Breast epithelium (tissue), 4 donors: ENCODE measurements at places on chromosomes 6 and 20. TPM values are rescaled to one million over a fixed set of nuclear protein-coding genes. Genes with fewer than 3 reads are reported as not detected.

GNRH2 gene
- not detected for total RNA-seq

DNA sequence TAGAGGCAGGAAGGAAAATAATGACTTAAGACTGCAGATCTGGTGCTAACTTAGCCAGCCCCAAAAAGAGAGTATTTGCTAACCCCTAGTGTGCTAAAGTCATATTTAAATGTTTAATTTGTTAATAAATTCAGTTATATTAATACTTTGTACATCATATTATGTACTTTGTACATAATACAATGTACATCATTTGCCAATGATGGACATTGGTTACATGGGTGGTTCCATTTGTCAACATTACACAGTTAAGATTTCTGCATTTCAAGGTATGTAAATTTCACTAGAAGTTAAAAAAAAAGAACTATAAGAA, 63.9 kb upstream of the PIM1 start:
- DNase-seq, result no peak
- H3K27me3 ChIP-seq, result no peaks in the 10 kb centered on the region
- no peaks in the 10 kb centered on the region for H3K36me3 ChIP-seq
- no peak overlapping the region for H3K27ac ChIP-seq

- H3K27me3 ChIP-seq, result no peaks in the 10 kb centered on the region
- DNase-seq, result no peak
- H3K4me3 ChIP-seq, result no peak overlapping the region
- H3K4me1 ChIP-seq, result no peaks in the 10 kb centered on the region
These were observed 119.1 kb upstream of the ADGRF1 start for GRCh38 chr6:47161176-47161687.

GRCh38 chr6:169240591-169241390, 12.9 kb downstream of the THBS2 start:
- H3K27me3 ChIP-seq, result no peaks in the 10 kb centered on the region
- peak overlapping the region; percentile 89 for H3K27ac ChIP-seq
- no peak overlapping the region for H3K4me3 ChIP-seq
- H3K36me3 ChIP-seq, result no peaks in the 10 kb centered on the region
- no peaks in the 10 kb centered on the region for H3K4me1 ChIP-seq

DNA sequence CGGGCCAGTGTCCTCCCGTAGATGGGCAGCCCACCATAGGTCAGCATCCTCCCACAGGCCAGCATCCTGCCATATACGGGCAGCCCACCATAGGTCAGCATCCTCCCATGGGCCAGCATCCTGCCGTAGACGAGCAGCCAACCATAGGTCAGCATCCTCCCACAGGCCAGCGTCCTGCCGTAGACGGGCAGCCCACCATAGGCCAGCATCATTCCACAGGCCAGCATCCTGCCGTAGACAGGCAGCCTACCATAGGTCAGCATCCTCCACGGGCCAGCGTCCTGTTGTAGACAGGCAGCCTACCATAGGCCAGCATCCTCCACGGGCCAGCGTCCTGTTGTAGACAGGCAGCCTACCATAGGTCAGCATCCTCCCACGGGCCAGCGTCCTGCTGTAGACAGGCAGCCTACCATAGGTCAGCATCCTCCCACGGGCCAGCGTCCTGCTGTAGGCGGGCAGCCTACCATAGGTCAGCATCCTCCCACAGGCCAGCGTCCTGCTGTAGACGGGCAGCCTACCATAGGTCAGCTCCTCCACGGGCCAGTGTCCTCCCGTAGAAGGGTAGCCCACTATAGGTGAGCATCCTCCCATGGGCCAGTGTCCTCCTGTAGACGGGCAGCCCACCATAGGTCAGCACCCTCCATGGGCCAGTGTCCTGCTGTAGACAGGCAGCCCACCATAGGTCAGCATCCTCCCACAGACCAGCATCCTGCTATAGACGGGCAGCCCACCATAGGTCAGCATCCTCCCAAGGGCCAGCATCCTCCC, 62.9 kb downstream of the BFSP1 start:
- no peaks in the 10 kb centered on the region for H3K36me3 ChIP-seq
- no peaks in the 10 kb centered on the region for H3K4me1 ChIP-seq
- no peak overlapping the region for H3K27ac ChIP-seq
- H3K4me3 ChIP-seq, result no peak overlapping the region

APCDD1L gene
- total RNA-seq, result not detected

DNA sequence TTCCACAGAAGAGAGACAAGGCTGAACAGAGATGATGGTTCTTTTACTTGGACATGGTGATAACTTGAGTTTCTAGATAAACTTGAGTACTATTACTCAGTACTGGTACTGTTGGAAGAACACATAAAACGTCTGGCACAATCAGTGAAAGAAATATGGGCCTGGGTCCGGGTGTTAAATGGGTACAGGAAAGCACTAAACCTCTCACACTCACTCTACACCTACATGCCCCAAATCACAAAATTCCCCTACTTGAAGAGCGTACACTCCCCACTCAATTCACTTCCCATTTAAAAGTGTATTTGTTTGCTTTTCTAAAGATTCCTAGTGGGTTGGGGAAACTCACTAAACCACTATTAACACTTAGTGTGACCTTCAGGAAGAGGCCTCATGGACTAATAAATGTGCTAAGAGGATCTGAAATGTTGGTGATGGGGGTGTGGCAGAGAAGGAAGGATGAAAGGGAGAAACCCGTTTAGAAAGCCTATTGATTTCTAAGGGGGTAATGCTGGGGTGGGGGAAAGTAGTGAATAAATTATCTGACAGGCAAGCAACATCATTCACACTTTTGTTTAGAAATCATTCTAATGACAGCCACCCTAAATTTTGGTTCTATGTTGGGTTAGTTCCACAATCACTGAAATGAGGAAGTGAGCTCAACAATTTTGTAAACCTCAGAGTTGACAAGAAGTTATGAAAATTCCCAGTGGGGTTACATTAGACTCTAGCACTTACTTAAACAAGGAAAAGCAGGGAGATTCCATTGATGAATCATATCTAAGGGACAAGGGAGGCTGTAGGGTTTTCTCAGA, 222.6 kb upstream of the MARCKS start:
- no peak overlapping the region for H3K27ac ChIP-seq
- no peaks in the 10 kb centered on the region for H3K27me3 ChIP-seq
- H3K4me3 ChIP-seq, result no peak overlapping the region
- no peaks in the 10 kb centered on the region for H3K4me1 ChIP-seq
- H3K36me3 ChIP-seq, result no peaks in the 10 kb centered on the region

- no peaks in the 10 kb centered on the region for H3K4me1 ChIP-seq
- H3K36me3 ChIP-seq, result no peaks in the 10 kb centered on the region
- no peak overlapping the region for H3K4me3 ChIP-seq
- DNase-seq, result no peak
- no peak overlapping the region for H3K27ac ChIP-seq
- no peaks in the 10 kb centered on the region for H3K27me3 ChIP-seq
These were observed 15.3 kb upstream of the TCF15 start for GRCh38 chr20:625360-625932.

GRCh38 chr6:116267836-116268588, 11.7 kb downstream of the TSPYL1 start:
- H3K27me3 ChIP-seq, result no peaks in the 10 kb centered on the region
- no peak overlapping the region for H3K27ac ChIP-seq
- no peak for DNase-seq
- no peak overlapping the region for H3K4me3 ChIP-seq
